ENCODE measurements at places on chromosomes 3 and 15.

GRCh38 chr3:15439476-15439875, 12.1 kb downstream of the EAF1 start:
- no peak for DNase-seq
- H3K27ac ChIP-seq = no peak overlapping the region
- peaks cover 15% of the 10 kb centered on the region for H3K4me1 ChIP-seq
- no peaks in the 10 kb centered on the region for H3K27me3 ChIP-seq
- H3K36me3 ChIP-seq = peaks cover 69% of the 10 kb centered on the region

GRCh38 chr3:64291345-64291744, 66.1 kb upstream of the PRICKLE2 start:
- H3K4me1 ChIP-seq = no peaks in the 10 kb centered on the region
- H3K36me3 ChIP-seq = no peaks in the 10 kb centered on the region
- no peaks in the 10 kb centered on the region for H3K27me3 ChIP-seq
- no peak overlapping the region for H3K27ac ChIP-seq

GRCh38 chr3:169246158-169246557, 417.4 kb downstream of the MECOM start:
- no peaks in the 10 kb centered on the region for H3K36me3 ChIP-seq
- no peak overlapping the region for H3K4me3 ChIP-seq
- DNase-seq = no peak
- peaks cover 10% of the 10 kb centered on the region for H3K27me3 ChIP-seq

DNA sequence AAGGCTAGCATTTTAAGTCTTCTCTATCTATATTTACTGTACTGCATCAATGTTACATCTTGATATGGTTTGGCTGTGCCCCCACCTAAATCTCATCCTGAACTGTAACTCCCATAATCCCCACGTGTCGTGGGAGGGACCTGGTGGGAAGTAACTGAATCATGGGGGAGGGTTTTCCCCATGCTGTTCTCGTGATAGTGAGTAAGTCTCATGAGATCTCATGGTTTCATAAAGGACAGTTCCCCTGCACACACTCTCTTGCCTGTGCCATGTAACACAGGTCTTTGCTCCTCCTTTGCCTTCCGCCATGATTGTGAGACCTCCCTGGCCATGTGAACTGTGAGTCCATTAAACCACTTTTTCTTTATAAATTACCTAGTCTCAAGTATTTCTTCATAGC, 161.5 kb downstream of the TBC1D5 start:
- peaks cover 2% of the 10 kb centered on the region for H3K36me3 ChIP-seq
- no peaks in the 10 kb centered on the region for H3K4me1 ChIP-seq
- no peak for DNase-seq
- no peak overlapping the region for H3K27ac ChIP-seq
- H3K4me3 ChIP-seq = no peak overlapping the region

DNA sequence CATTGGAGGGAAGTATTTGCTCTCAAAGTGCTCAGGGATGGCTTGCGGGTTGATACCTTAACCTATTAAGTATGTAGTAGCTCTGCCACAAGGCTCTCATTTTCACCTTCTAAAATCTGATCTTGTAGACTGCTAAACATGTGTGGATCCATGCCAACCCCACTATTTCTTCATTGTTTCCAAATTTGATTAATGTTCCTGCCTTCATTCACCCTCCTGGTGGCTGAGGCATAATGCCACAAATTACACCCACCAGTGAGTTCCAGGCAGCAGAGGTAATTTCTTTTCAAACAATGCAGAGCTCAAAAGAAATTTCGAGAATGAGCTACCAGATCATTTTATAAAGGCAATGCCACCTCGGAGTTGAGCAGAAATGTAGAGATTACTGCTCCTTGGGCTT, 71.0 kb downstream of the EDEM1 start:
- DNase-seq = no peak
- no peaks in the 10 kb centered on the region for H3K4me1 ChIP-seq

DNA sequence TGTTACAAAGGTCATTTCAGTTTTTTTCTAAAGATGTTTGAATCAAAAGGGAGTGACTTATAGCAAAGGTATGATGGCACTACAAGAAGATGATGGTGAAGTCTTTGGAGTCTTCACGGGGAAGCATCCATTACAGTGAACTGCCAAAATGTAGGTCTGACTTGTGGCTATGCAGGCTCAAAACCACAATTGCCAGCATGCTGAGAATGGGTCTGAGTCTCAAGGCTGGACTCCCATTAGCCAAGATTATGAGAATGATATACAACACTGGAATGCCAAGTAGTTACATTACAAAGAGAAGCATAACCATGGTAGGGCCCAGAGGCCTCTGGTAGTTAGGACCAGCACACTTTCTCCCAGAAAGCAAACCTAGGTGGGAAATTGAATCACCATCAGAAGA, 194.2 kb downstream of the MTHFS start:
- no peaks in the 10 kb centered on the region for H3K36me3 ChIP-seq
- no peak overlapping the region for H3K4me3 ChIP-seq

DNA sequence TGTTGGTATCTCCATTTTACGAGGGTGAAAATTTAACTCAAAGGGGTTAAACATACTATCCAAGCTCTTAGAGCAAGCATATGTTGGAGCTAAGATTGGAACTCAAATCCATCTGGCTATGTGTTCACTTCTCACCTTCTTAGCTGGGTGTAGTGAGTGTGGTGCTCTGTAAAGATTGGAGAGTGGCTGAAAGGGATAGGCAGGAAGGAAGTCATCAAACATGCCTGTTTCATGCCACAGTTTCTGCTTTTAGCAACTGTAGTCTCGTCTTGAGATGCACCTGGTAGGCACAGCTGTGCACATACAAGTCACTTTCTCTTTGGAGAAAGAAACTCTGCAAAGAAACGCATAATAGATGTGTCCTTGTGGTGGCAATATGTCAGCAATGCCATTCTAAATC, 189.1 kb upstream of the MDFIC2 start:
- no peak for DNase-seq
- H3K4me1 ChIP-seq = no peaks in the 10 kb centered on the region
- H3K36me3 ChIP-seq = no peaks in the 10 kb centered on the region
- no peak overlapping the region for H3K27ac ChIP-seq
- no peak overlapping the region for H3K4me3 ChIP-seq

- H3K27ac ChIP-seq = no peak overlapping the region
- no peak overlapping the region for H3K4me3 ChIP-seq
- H3K27me3 ChIP-seq = peaks cover 27% of the 10 kb centered on the region
- DNase-seq = no peak
- peaks cover 7% of the 10 kb centered on the region for H3K36me3 ChIP-seq
- H3K4me1 ChIP-seq = no peaks in the 10 kb centered on the region
These were observed 14.4 kb upstream of the CSPG4 start for GRCh38 chr15:75727031-75727531.

DNA sequence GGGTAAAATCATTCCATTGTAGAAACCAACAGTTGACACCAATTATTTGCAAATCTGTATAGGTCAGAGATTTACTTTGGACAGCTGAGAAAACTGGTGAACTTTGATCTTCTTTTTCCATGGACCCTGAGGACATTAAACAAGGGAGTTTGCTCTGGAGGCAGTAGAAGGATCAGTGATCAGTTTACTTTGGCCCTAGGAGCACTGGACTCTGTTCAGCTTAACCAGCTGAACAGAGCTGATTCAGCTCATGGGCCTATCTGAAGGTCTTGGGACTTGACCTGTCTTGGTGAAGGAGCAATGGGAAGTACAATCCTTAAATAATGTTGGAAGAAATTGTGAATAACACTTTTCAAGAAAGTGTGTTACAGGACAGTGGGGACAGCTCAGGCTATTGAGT, 15.2 kb upstream of the TF start:
- peaks cover 2% of the 10 kb centered on the region for H3K36me3 ChIP-seq
- H3K4me3 ChIP-seq = no peak overlapping the region
- H3K27ac ChIP-seq = no peak overlapping the region
- H3K27me3 ChIP-seq = peaks cover 73% of the 10 kb centered on the region
- no peak for DNase-seq

- H3K27ac ChIP-seq = no peak overlapping the region
- H3K4me1 ChIP-seq = no peaks in the 10 kb centered on the region
- H3K36me3 ChIP-seq = peaks cover 2% of the 10 kb centered on the region
- H3K27me3 ChIP-seq = no peaks in the 10 kb centered on the region
- no peak overlapping the region for H3K4me3 ChIP-seq
These were observed 118.1 kb downstream of the OPA1 start for GRCh38 chr3:193711166-193711485.

- DNase-seq = no peak
- H3K36me3 ChIP-seq = peaks cover 28% of the 10 kb centered on the region
- peaks cover 4% of the 10 kb centered on the region for H3K4me1 ChIP-seq
- H3K27me3 ChIP-seq = no peaks in the 10 kb centered on the region
These were observed 33.1 kb downstream of the HCLS1 start for GRCh38 chr3:121627622-121628021.
